Head of caudate nucleus (tissue), 42 donors: ENCODE measurements at places on chromosomes 12 and 14.

GRCh38 chr14:50762001-50762930 is 68.7 kb downstream of the NIN start:
- DNase-seq: peak; percentile 70

- DNase-seq: peak; percentile 88
Measured at GRCh38 chr12:11500188-11500860, 105.0 kb upstream of the PRB2 start.

- no peak for DNase-seq
Measured at GRCh38 chr14:49364752-49365117, 221.4 kb downstream of the RPS29 start.

GRCh38 chr12:115303723-115304309 is 619.8 kb upstream of the TBX3 start:
- DNase-seq: no peak

GRCh38 chr12:119940897-119941296 is 48.1 kb upstream of the BICDL1 start:
- DNase-seq: no peak

DNA sequence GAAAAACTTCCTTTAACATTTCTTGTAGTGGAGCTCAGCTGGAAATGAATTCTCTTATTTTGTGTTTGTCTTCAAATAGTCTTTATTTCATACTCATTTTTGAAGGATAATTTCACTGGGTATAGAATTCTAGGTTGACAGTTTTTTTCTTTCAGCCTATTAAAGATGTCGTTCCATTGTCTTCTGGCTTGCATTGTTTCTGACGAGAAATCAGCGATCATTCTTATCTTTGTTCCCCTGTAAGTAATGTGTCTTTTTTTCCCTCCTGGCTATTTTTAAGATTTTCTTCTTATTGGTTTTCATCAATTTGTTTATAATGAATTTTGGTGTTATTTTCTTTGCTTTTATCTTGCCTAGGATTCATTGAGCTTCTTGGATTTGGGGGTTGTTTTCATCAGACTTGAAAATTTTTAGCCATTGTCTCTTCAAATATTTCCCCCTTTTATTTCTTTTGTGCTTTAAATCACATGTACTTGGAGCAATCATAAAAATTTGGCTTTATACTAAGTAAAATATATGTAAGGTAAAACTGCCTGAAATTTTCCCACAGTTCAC is 89.4 kb downstream of the UNC79 start:
- DNase-seq: no peak

DNA sequence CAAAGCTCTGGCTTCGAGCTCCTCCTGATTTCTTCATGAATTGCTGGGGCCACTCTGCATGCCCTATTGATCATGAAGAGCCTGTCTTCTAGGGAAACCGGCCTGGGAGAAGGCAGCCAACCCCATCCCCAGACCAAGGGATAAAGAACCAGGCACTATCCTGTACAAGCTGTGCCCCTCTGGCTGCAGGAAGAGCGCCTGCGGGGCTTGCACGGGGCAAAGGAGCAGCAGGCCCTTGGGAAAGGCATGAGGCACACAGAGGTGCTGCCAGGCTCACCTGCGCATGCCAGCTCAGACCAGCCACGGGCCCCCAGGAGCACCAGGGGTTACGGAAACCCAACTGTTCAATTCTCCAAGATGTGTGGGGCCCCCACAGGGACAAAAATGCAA is 2.1 kb downstream of the ITPK1 start:
- peak; percentile 11 for DNase-seq

GRCh38 chr12:22042976-22043669 is 2.9 kb upstream of the CMAS start:
- no peak for DNase-seq

GRCh38 chr12:27821259-27821973 is 41.4 kb upstream of the MANSC4 start:
- DNase-seq: peak; percentile 57

DNA sequence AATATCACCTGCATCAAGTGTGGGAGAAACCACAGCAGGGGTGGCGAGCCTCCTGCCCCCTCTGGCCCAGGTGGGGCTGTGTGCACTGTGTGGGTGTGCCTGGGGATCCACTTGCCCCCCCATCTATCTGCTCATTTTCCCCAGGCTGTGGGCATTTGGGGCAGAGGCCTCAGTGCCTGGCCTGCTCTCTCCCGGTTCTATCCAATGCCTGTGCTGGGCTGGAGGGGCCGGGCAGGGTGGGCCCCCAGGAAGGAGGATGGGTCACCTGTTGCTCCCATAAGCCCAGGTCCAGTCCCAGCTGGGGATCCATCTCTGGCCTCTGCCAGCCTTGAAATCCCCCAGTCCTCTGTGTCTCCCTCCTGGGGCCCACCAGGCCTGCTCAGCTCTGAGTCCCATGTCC is 105.6 kb downstream of the TMEM121 start:
- DNase-seq: no peak

DNA sequence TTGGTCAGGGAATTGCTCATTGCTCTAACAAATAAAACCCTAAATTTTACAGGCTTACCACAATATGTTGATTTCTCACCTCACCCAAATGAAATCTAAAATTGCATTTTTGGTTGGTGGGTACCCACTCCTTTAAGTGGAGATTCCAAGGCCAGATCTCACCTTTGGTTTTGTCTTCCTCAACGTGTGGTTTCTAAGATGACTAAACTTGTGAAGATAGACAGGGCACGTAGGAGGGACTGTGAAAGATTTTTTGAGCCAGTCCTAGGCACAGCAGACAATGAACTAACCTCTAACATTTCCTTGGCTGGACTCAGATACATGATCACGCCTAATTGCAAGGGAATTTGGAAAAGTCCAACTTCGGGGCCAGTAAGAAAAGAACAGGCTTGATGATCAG is 1003.9 kb downstream of the FLRT2 start:
- no peak for DNase-seq

GRCh38 chr14:89973234-89973823 is 17.6 kb downstream of the TDP1 start:
- peak; percentile 82 for DNase-seq

DNA sequence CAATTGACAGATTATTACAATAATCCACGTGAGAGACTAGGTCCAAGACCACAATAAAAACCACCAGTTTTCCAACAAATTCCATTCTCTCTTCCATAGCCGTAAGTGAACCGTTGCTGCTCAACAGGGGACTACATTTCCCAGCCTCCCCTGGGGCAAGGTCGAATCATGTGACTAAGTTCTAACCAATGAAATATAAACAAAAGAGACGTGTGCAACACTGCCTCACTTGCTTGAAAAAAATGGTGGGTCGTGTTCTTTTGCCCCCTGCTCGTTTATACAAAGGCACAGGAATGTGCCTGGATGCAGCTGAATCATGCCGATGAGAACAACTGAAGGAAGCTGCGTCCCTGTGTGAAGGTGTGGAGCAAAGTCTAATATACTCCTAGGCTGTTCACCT is 51.1 kb downstream of the HSPB8 start:
- peak; percentile 15 for DNase-seq

DNA sequence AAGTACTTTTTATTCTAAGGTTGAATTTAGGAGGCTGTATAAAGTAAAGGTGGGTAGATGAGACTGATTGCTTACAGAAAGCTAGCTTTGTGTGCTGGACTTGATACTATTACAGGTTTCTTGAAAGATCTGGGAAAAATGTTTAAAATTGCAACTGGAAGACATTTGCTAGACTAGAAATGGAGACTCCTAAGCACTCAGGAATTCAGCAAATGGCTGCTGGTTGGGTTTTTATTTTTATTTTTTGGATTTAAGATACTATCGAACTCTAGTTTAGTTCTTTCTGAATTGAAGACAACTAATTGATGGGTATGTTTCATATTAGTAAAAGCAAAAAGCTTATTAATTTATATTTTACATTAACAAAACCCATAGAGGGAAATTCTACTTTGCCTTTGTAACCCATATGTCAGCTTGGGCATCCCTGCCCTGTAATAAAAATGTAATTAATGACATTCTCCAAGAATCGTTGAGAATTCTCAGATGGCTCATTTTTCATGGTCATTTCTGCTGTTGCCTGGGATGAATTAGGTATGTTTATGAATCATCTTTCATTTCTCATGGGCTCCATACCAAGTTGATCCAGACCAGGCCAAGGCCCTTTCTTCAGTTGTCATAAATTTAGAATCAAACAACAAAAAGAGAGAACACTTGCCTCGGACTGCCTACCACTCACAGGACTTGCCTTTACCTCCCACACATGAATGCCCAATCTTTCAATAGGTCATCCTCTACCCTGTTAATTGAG is 102.1 kb downstream of the ERGIC2 start:
- no peak for DNase-seq

DNA sequence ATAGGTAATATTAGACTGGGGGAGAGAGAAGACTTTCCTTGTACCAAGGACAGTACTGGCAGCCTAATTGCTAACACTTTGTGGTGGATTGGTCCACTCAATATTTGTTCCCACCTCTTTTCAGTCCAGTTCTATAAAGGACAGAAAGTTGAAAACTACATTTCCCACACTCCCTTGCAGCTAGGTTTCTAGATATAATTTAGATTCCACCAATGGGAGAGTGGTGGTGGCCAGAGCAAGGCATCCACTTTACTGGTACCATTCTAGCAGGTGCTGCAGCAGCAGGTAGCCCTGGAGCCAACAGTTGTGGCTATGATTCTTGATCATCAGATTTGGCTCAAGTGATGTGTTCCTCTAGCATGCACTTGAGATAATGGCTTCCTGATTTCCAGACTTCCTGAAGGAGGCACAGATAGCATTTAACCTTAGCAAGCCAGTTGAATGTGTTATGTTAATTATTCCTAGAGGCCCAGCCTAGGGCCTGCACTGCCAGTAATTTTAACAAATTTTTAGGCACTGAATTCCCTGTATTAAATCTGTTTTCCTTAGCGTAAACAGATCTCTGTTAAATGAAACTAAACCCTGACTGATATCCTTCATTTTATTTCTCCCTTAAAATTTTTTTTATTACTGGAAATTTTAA is 24.4 kb downstream of the SLC38A1 start:
- DNase-seq: no peak
